Bronchial epithelial cell (primary cell): ENCODE measurements at places on chromosomes 12 and 14. TPM values are rescaled to one million over a fixed set of nuclear protein-coding genes. Genes with fewer than 3 reads are reported as not detected.

RAD9B gene
- total RNA-seq: 0.26 TPM in 2 replicates

DNA sequence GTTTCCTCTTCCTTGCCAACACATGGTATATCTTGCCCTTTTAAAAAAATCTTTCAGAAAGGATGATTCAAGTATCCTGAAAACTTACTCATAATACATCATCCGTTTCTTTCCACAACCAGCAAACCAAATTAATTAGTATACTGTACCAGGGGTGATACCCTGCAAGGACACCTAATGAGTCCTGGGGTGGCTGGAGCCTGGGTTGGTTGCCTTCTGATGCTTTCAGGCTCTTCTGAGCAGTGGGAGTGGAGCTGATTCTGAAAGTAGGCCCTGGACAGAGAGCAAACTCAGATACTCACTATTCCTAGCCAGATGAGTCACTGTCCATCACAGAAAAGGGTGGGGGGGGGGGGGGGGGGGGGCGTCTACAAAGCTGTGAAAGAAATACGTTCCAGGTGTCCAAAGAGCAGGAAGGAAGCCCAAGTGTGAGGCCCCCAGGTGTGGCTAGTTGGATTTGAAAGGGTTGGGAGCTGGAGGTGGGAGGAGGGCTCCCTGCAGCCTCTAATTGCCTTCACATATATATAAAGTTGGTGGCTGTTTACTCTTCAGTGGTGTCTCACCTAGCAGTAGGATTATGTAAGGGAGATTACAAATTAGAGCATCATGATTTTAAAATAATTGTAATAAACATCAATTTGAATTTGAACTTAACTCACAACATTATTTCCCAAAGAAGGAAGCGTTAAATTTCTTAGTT lies 36.5 kb downstream of the FBXO33 start:
- peak; percentile 63 for DNase-seq

- peak; percentile 95 for DNase-seq
Measured at GRCh38 chr14:31992011-31992447, 85.1 kb upstream of the ARHGAP5 start.

DNA sequence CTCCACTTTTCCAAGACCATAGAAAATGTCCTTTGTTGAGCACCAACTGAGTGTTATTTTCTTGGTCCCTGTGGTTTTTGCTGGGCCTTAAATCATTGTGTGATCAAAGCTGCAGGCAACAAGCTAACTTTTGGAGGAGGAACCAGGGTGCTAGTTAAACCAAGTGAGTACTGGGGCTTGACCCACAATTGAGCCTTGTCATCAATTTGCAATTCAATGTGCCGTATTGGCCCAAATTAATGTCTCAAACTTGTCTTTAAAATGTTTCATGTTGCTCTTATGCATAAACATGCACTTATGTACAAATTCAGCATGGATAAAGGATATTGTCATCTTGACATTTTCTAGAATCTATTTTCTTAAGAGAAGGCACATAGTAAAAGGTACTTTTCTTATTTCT lies 62.3 kb downstream of the DAD1 start:
- DNase-seq: no peak

- DNase-seq: peak; percentile 6
Measured at GRCh38 chr12:131264635-131265034, 310.9 kb downstream of the ADGRD1 start.

DNA sequence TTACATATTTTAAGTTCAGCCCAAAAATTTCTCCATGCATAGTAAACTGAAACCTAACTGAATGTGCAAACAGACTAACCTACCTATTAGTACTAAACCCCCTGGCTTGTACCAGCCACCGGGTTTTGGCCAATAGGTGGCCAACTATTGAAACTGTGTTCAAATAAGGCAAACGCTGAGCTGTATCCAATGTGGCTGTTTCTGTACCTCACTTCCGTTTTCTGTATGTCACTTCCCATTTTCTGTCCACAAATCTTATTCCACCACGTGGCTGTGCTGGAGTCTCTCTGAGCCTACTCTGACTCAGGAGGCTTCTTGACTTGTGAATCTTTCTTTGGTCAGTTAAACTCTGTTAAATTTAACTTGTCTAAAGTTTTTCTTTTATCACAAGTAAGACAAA lies 6.0 kb upstream of the FBXO34 start:
- DNase-seq: no peak

- DNase-seq: no peak
Measured at GRCh38 chr12:57632073-57632957, 686 bp downstream of the B4GALNT1 start.

REC8 gene
- 0.26 and 1.1 TPM in 2 replicates for total RNA-seq

HOXC6 gene
- not detected in 2 replicates for total RNA-seq
